ENCODE measurements at places on chromosomes 1 and 21.

DNA sequence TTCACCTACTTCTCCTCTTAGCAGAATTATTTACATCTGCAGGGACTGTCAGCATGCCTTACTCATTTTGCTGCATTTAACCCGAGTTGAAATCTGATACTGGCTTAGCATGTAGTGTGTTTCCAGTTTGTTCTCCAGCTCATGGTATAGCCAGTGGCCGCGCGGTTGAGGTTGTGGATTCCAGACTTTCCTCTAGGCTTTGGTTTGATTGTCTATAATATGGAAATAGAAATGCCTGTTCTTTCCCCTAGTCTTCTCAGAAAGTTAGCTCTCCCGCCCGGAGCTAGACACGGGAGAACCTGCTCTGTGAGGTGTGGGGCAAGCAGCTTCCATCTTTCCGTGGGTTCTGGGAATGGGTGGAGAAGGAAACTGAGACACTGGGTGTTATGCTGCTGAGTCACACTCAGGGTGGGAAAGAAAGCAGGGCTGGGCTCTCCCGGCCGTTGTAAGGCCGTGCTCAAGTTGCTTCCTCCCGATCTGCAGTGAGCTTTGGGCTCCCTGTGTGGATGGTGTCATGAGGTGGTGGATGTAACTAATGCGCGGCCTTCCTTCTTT, 206.8 kb upstream of the TMEM51 start:
- H3K27me3 ChIP-seq = no peaks in the 10 kb centered on the region
- no peak overlapping the region for H3K4me3 ChIP-seq
- peak; percentile 20 for DNase-seq
- peak overlapping the region; percentile 82 for H3K27ac ChIP-seq
- H3K36me3 ChIP-seq = no peaks in the 10 kb centered on the region

DNA sequence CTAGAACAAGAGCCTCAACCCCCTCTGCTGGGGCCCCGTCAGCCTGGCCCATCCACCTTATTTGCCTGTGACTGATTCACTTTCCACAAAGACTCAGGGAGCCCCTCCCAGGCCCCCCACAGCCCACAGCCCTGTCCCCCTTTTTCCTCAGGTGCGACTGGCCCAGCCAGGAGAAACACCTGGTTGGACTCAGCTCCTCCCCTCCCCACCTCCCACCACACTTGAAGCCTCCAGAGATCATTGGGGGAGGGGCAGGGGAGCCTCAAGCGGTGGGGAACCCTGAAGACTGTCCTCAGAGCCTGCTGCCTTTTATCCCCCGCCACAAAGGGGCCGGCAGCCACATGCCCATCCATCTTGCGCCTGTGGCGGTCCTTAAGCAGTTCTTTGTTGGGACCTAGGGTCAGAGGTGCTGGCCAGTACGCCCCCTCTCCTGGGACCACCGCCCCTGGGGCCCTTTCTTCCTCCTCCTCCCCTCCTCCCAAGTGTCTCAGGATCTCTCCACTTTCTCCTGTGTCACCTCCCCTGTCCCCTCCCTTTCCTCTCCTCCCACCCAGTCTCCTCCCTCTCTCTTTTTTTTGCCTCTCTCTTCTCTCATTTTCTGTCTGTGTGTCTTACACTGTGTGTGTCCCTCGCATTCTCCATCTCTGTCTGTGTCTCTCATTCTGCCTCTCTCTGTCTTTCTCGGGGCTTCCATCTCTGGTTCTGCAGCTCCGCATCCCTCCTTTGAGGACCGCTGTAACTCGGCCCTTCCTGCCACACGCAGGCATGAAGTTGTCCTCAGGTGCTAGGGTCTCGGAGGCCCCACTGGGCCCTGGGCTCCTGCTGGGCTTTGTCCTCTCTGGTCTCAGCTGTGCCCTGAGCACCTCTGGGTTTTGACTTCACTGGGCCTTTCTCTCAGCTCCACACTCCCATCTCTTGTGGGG, 12.2 kb downstream of the CRABP2 start:
- peaks cover 93% of the 10 kb centered on the region for H3K27me3 ChIP-seq
- DNase-seq = no peak
- H3K27ac ChIP-seq = no peak overlapping the region
- peaks cover 19% of the 10 kb centered on the region for H3K4me1 ChIP-seq

- H3K4me1 ChIP-seq = peaks cover 23% of the 10 kb centered on the region
- H3K36me3 ChIP-seq = no peaks in the 10 kb centered on the region
- H3K4me3 ChIP-seq = no peak overlapping the region
- peaks cover 11% of the 10 kb centered on the region for H3K27me3 ChIP-seq
These were observed 64.4 kb upstream of the TLR5 start for GRCh38 chr1:223207293-223208066.

DNA sequence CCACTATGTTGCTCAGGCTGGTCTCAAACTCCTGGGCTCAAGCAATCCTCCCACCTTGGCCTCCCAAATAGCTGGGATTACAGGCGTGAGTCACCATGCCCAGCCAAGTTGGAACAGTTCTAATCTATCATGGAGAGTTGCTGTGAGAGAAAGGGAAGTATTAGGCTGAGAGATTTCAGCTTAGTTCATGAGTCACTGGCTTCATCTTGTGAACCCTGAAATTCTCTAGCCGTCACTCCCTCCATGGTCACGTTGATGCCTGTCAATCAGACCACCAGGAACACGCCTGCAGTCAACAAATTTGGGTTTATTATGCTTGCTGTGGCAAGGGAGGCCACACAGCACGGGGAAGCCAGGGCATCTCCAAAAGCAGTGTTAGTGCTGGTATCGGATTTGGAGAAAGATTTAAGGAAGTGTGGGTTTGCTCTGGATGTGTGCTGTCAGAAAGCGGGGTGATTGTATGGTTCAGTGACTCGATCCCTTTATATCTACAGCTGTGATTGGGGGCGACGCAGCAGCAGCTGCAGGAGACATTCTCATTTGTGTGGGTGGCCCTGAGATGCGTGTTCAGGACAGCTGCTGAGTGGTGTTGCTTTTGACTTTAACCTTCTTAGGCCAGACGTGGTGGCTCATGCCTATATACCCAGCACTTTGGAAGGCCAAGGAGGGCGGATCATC, 18.7 kb downstream of the UQCRHL start:
- H3K27ac ChIP-seq = no peak overlapping the region
- DNase-seq = no peak
- peaks cover 11% of the 10 kb centered on the region for H3K4me1 ChIP-seq
- no peak overlapping the region for H3K4me3 ChIP-seq
- H3K27me3 ChIP-seq = no peaks in the 10 kb centered on the region
- peaks cover 7% of the 10 kb centered on the region for H3K36me3 ChIP-seq

- no peaks in the 10 kb centered on the region for H3K27me3 ChIP-seq
- H3K27ac ChIP-seq = no peak overlapping the region
- no peak for DNase-seq
- H3K4me1 ChIP-seq = no peaks in the 10 kb centered on the region
These were observed 207.7 kb downstream of the DYRK1A start for GRCh38 chr21:37574316-37574715.

All from left ventricle myocardium inferior (tissue), 1 donor.